ENCODE measurements at places on chromosomes 11 and 22.

DNA sequence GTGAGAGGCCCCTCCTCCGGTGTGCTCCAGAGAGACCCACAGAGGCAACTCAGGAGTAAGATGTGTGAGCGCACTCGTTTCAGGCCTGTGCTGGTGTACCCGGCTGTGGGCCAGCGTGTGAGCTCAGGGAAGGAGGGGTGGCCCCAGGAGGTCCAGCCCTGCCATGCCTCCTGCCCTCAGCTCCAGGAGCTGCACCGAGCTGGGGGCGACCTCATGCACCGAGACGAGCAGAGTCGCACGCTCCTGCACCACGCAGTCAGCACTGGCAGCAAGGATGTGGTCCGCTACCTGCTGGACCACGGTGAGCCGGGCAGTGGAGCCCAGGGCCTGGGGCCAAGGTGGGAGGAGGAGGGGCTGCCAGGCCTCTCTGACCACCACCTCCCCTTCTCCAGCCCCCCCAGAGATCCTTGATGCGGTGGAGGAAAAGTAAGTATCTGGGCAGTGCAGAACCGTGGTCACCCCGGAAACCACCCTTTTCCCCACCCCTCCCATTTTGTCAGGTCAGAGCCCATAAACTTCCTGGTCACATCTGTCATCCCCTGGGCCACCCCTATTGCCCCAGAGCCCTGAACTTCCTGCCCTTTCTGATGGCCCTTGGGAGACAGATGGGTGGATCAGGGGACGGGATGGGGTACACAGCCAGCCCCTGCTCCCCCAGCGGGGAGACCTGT is 2.5 kb upstream of the MDK start:
- no peak for DNase-seq

- no peak for DNase-seq
Observed at GRCh38 chr11:44199816-44200215, 104.3 kb downstream of the EXT2 start.

GRCh38 chr11:134149371-134149770 is 74.4 kb downstream of the NCAPD3 start:
- DNase-seq = no peak

GRCh38 chr22:33883561-33883960 is 36.7 kb downstream of the LARGE1 start:
- no peak for DNase-seq

- no peak for DNase-seq
Observed at GRCh38 chr11:110134110-110134509, 40.9 kb downstream of the ZC3H12C start.

GRCh38 chr22:50257451-50258360 is 3.8 kb downstream of the MAPK12 start:
- DNase-seq = no peak

GRCh38 chr22:45009606-45010531 is at the start of gene PHF21B:
Gene PHF21B (minus strand): TSS chr22:45010005. CDS start chr22:45009549, 456 bp downstream.
- DNase-seq = no peak

DNA sequence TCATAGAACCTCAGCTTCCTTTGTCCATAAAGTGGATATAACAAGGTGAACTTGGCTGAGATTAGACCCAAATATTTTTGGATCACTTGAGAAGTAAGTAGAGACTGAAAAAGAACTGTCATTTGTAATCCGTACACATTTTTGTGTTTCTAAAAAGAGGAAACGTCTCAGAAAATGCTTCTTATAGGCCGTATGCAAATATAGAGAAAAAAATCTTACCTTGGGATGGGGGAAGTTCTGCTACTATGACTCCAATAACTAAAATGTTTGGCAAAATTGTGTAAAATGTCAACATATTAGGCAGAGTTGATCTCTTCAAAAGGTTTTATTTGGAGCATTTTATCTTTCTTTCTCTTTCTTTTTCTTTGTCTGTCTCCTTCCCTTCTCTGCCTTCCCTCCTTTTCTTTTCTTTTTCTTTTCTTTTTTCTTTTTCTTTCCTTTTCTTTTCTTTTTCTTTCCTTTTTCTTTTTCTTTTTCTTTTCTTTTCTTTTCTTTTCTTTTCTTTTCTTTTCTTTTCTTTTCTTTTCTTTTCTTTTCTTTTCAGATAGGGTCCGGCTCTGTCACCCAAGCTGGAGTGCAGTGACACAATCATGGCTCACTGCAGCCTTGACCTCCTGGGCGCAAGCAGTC is 48.2 kb downstream of the ADM start:
- DNase-seq = no peak

- no peak for DNase-seq
Observed at GRCh38 chr11:2139621-2140337, 590 bp upstream of the IGF2 start.

- DNase-seq = no peak
Observed at GRCh38 chr11:125916683-125917347, 12.5 kb downstream of the DDX25 start.

DNA sequence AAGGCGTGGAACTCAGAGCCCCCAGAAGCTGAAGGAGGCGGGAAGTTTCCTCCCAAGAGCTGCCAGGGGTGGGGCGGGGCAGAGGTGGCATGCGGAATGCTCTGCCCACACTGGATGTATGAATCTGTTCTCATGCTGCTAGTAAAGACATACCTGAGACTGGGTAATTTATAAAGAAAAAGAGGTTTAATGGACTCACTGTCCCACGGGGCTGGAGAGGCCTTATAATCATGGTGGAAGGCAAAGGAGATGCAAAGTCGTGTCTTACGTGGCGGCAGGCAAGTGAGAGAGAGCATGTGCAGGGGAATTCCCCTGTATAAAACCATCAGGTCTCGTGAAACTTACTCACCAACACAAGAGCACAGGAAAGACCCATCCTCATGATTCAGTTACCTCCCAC is 57.6 kb downstream of the SMIM38 start:
- no peak for DNase-seq

GRCh38 chr22:16654882-16655281 is 62.3 kb upstream of the CCT8L2 start:
- no peak for DNase-seq

- DNase-seq = no peak
Observed at GRCh38 chr22:21947040-21948014, 5.3 kb downstream of the PPM1F start.

GRCh38 chr11:34232807-34233206 is 125.0 kb downstream of the ABTB2 start:
- DNase-seq = no peak

GRCh38 chr11:111512296-111513239 is at the start of gene BTG4:
Gene BTG4 (minus strand): TSS chr11:111512386. CDS start chr11:111498776, 13,610 bp downstream.
- DNase-seq = no peak

All from activated CD4-positive, CD25-positive, alpha-beta regulatory T cell (primary cell).